ENCODE measurements at places on chromosomes 11 and 22.

DNA sequence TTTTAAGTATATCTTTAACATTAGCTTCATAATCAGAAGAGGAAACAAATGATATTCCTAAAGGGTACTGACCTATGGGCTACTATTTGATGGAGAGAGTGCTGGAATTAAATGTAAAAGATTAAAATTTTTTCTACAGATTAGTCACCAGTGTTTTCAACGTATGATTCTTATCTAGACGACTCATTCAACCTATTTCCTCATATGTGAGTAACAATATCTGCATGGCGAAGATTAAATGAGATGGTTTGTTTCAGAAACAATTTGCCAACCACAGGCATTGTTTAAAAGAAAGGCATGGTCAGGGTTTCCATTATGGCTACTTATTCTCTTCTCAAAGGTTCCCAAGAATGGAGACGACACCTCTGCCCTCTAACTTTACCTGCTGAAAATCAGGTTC lies 20.4 kb downstream of the OR56B4 start:
- no peak for DNase-seq

GRCh38 chr22:45550891-45551290 lies 48.2 kb downstream of the FBLN1 start:
- DNase-seq = no peak

DNA sequence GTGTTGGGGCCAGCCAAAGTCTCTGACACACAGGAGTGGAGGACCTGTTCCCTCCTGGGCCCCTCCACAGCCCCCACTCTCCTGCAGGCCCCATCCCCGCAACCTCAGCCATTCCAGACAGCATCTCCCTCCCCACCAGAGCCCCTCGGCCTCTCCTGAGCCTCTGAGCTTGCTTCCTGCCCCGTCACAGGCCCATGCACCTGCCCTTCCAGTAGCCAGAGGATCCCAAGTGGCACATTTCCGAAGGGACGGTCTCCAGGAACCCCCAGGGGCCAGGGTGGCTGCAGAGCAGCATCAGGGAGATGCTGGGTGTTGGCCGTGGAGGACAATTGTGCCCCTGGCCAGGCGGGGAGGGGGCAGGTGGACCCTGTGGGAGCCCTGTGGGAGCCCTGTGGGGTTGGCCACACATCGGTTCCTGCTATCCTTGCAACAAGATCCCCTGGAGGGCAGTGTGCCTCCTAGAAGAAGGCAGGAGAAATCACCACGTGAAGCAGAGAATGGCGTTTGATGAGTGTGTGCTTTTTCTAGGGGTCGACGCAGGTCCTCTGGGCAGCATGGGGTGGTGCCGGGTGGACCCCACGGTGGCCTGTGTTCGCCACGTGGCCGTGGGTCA lies 45.3 kb upstream of the PPARA start:
- no peak for DNase-seq

DNA sequence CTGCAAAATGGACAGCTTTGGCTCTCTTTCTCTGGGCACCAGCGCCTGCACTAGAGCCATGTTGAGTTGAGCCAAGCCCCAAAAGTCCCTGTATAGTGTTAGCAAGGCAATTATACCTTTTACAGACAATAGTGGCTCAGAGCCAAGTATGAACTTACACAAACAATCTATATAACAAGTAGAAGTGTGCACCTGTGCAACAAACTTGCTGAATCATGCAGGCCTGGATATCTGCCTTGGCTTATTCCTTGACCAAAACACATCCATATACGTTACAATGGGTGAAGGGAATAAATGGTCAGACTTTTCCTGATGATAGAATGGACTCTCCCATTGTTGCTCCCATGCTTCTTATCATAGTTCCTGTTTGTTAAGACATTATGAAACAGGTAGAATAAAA lies 3.8 kb upstream of the OR52I2 start:
- no peak for DNase-seq

DNA sequence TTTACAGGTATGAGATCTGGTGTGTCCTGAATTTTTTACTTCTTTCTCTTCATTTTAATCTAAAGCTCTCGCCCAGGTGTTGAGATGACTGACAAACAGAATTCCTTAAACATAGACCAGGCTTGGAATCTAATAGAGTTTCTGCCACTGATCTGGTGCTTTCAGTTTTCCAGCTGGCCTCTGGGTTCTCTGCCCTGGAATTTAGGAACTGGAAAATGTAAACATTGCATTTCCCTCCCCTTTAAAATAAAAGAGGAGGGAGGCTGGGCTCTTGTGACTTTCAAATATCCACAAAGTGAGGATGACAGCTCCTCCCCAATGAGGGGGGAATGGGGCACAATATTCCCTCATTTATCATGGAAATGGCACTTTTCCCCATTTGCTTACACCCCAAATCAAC lies 5.0 kb downstream of the PAMR1 start:
- DNase-seq = no peak

DNA sequence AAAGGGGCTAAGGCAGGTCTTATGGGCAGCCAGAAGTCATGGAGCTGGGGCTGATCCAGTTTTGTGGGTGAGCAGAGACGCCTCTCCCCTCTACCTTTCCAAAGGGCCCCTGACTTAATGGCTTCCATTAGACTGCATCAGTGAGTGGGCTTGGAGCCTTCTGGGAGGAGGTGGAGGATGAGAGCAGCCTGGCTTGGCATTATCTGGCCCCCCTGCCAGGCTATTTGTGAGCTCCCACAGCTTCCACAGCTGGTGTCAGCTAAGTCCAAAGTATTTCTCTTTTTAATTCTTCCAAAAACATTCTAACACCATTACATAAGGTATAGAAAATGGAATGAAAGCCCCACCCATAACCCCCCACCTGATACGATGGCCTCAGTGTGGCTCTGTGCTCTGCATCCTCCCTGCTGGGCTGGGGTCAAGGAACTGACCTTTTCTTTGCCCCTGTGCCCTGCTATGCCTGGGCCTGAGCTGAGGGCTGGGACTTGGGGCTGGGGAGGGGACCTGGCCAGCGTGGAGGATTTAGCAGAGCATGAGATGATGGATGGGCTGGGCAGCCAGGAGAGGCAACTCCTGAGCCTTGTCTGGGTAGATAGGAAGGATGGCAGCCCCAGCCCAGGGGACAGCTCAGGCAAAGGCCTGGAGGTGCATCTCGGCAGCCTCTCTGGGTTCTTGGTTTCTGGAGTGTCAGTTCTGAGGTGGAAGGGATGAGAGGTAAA lies 4.0 kb downstream of the AIFM3 start:
- DNase-seq = no peak

DNA sequence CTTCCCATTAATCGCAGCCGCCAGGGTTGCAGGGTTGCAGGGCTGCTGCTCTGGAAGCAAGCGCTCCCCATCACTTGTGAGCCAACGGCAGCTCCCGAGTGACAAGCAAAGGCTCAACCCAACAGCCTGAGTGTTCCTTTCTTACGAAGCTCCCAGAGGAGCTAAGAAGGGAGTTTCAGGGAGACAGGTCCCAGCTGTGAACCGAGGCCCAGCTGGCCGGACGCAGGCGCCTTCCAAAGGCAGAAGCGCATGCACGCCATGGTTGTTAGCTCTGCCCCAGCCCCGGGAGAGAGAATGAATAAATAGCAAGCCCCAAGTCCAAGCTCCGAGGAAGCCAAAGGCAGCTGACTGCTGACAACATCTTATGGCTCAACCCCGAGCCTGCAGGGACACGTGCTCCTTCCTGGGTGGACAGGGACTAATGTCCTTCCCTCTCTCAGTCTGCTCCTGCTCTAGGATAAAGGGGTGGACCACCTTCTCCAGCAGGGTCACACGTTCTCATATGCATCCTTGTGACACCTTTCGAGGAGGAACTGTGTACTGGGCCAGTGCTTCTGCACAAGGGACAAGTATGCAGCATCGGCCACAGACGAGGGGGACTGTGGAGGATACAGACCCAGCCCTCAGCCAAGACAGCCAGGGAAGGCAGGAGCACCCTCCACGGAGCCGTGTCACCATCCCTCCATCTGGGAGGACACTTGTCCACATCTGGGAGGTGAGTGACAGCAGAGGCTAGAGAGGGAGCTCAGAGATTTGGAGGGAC lies 29.9 kb downstream of the SHANK2 start:
- DNase-seq = no peak

DNA sequence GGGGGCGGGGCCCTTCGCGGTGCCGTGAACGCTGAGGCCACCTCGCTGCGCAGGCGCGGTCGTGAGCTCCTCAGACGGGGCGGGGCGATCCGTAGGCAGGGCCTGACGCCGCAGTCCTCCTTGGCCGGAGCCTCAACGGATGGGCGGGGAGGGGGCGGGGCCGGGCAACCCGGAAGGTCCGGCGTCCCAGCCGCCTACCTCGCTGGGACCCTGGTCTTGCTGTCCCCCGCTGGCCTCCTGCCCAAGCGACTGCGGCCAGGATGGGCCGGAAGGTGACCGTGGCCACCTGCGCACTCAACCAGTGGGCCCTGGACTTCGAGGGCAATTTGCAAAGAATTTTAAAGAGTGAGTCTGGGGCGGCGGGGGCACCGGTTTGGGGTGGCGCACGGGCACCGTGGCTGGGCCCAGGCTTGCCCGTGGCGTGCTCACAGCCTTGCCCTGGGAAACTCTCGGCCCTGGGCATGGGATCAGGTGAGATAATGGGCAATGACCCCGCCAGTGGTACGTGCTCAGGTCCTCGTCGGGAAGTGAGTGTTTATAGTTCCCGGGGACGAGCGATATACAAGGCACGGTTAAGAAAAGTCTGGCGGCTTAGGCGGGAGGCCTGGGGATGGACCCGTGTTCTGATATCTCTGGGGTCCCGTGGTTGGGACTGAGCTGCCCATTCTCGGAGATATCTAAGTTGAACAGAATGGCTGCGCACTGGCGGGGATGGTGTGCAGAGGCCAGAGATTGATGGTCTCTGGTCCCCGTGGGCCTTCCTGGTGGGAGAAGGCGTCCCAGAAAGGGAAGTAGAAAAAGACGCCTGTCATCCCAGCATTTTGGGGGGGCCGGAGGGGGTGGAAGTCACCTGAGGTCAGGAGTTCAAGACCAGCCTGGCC lies at the start of gene NADSYN1:
Gene NADSYN1 (plus strand): TSS at position 167 of the 881 bp plus-strand sequence. CDS start 94 bp downstream, at position 261.
- peak; percentile 93 for DNase-seq
